ENCODE measurements at places on chromosomes 6 and 20.

GRCh38 chr6:124560873-124561567 is 401.2 kb upstream of the RNF217 start:
- DNase-seq: no peak

DNA sequence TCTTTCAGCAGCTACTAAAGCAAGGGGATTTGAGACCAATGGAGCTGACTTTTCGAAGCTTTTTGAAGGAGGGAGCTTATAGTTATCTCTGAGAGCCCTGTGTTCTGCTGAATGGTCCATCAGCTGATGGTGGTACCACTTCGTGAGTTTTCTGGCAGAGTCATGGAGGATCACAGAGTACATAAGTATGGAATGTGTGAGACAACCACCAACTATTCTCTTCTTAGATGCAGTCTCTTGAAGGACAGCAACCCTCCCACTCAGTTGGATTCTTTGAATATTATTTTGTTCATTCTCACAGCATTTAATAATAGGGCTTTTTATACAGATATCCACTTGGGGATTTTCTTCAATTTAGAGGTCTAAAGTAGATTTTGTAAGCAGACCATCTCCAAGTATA is 75.3 kb downstream of the ELOVL2 start:
- DNase-seq: no peak

- no peak for DNase-seq
Observed at GRCh38 chr6:106490974-106491373, 130.5 kb downstream of the CRYBG1 start.

GRCh38 chr6:160315310-160315709 is 32.9 kb upstream of the SLC22A3 start:
- no peak for DNase-seq

DNA sequence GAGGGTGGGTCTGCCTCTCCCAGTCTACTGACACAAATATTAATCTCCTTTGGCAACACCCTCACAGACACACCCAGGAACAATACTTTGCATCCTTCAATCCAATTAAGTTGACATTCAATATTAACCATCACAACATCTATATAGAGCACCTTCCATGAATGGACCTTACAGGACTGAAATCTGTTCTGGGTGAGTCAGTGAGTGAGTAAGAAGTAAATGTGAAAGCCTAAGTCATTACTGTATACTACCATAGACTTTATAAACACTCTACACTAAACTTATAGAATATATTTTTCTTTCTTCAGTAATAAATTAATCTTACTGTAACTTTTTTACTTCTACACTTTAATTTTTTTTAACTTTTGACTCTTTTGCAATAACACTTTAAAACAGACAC is 993.8 kb upstream of the MAP3K7 start:
- DNase-seq: no peak

GRCh38 chr6:28393912-28394662 is 5.5 kb downstream of the ZSCAN12 start:
- DNase-seq: no peak

DNA sequence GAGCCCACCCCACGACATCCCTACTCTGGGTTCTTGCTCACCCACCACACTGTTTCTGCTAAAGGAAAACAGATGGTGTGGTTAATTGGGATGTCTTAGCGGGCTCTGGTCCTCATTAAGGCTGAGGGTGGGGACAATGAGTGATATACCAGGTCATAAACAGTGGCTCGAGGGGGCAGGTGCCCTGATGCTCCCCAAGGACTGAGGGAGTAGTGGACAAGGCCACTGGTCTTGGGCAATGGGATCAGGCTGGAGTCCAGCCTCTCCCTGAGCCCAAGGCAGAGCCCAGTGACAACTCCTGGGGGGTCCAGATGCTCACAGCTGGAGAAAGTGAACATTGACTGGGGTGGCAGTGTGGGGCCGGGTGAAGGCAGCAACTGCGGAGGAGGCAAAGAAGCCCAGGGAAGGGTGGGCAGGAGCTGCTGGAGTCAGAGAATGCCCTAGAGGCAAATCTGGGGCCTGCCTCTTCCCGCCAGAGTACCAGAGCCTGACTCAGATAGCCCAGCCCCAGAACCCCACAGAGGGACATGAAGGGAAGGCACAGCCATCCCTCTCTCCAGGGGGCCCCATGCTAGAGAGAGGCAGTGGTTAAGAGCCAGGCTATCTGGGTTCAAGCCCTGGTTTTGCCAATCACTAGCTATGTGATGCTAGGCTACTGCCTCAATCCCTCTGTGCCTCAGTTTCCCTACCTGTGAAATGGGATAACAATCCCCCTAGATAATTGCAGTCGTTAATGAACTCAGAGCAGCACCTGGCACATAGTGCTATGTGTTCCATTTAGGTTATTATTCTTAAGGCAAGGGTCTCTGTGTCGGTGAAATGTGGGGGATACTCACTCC is 72.3 kb downstream of the MRPL14 start:
- DNase-seq: no peak

DNA sequence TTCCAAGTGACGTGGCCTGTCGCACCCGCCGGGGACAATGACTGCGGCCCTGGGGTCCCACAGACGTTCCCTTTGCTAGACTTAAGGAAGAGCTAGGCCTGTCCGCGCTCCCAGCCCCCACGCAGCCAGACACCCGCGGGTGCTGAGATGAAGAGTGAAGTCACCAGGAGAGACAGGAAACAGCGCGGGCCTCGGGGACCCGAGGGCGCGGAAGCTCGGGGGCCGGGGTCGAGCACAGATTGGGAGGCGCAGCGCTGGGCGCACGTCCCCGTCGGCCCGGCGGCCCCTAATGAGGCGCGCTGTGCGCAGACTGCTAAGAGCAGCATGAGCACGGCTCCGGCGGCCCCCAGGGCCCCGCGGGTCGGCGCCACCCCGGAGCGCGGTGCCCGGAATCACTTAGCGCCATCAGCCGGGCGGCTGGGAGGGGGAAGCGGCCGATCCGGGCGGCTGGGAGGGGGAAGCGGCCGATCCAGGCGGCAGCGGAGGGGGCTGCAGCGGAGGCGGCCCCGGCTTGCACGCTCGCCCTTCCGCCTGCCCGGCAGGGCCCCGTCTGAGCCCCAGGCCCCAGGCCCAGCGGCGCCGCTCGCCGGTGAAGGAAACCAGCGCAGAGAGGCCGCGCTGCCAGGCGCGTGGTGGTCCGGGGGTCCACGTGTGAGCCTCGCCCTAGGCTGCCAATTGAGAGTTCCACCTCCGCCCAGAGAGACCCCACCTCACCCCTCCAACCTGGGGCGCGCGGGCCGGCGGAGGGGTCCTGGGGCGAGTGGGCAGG is 8.3 kb upstream of the AVP start:
- no peak for DNase-seq

DNA sequence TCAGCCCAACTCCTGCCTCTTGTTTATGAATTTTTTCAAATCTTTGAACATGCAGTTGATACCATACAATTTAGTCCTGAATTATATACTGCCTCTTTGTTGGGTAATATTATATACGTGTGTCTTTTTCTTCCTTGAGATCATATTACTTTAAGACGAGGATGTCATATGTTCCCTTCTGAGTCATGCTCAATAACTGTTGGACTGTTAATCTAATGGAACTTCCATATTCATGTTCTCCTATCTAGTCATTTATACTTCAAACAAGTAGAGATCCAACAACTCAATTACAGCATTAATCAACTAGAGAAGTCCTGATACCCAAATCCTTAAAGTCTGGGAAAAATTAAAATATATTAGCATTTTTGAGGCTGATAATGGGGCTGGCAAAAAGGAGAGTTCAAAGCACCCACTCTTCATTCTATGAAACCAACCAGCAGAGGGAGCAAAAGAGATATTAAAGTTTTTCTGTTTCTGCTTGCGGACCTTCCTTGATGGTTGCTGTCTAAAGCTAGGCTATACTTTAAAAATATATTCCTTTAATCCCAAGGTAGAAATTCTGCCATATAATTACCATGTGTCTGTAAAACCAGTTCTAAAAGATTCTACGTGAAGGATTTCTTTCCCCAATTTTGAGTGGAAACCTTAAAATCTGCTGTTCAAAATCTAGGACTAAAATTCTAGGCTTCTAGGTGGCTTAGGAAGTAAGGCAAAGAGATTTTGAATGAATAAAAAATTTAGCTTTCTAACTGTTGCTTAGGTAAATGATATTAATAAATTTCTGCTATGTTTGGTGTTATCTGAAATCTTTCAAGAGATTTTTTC is 498.9 kb downstream of the BCKDHB start:
- no peak for DNase-seq

DNA sequence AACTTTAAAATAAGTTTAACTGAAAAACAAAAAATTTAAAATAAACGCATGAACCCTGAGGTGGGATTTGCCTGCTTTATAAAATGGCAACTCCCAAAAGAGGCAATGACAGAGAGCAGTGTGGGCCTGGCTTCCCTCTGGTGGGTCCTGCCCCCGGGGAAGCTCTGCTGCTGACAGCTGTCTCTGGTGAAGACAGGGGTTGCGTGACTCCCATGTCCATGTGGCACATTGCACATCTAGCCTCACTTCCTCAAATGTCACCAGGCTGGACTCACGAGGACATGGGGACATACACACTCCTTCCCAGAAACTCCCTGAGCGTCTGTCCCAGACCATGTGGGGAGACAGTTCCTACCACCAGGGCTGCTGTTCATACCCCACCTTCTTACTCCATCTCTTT is 66.2 kb downstream of the ABHD12 start:
- no peak for DNase-seq

DNA sequence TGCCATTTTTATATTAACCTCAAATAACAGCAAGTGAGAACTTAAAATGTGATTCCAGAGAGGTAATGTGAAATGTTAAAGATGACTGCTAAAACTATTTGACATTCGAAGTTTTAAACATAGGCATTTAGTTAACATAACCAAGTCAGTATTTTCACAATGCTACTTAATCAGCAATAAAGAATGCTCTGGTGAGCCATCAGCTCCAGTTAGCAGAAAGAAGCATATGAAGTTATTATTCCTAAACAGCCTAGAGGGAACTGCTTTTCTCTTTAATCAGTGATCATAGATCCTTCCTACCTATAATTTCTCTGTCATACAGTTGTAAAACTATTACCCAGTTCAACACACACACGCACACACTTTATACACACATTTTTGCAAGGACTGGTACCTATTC is 60.1 kb downstream of the MMS22L start:
- DNase-seq: no peak

DNA sequence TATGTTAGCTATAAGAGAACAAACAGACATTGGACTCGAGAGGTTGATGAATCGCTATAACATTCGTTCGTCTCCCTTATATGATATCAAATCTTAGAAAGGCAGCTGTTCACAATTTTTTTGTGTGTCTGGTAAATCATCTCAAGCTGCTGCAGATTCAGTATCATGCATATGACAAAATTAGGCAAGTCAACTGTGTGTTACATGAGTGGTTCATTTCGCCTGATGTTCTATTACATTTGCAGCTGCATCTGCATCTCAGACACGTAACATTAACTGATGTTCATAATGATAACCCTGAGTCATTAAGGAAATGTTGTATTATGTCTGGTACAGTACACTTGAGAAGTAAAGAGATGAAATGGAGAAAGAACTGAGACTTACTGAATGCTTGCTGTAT is 92.1 kb downstream of the NKAIN2 start:
- no peak for DNase-seq

- DNase-seq: no peak
Observed at GRCh38 chr6:133553652-133554051, 312.5 kb downstream of the EYA4 start.

DNA sequence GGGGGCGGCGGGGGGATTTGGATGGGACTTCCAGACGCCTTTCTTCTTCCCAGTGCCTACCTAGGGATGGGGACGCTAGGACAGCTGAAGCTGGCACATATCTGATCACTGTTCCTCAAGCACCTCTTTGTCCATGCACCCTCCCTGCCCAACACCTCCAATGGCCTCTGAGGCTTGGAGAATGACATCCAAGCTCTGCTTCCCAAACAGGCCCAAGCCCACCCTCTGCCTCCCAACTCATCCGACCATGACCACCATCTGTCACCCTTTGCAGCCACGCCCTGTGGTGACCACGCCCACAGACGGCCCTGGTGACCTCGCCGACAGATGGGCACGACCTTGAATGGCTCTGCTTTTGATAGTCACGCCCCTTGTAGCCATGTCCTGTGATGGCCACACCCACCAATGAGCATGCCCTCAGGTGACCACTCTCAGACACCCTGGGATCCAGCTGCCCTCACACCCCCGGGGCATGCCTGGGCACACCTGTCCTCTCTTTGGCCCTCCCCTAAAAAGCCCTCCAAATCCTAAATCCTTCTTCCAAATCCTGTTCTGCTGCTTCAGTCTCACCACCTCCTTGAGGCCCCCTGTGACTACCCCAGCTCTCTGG is 51.0 kb downstream of the SSR1 start:
- no peak for DNase-seq

DNA sequence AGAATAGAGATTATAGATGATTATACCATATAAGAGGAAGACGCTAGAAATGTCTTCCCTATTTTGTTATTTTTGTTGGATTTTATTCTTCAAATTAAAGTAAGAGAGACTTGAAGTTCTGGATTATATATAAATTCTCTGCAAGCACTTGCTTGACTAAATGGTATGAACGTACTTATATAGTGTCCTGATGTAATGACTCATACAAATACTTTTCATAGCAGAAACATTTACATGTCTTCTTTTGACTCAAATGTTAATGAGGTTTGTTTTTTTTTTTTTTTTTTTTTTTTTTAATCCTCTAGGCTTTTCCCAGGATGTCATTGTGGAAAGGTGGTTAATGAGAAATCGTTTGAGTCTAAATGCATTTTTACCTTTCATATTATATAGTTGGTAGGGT is 55.0 kb downstream of the PDE7B start:
- DNase-seq: no peak

GRCh38 chr6:148497257-148497656 is 154.6 kb downstream of the SASH1 start:
- no peak for DNase-seq

DNA sequence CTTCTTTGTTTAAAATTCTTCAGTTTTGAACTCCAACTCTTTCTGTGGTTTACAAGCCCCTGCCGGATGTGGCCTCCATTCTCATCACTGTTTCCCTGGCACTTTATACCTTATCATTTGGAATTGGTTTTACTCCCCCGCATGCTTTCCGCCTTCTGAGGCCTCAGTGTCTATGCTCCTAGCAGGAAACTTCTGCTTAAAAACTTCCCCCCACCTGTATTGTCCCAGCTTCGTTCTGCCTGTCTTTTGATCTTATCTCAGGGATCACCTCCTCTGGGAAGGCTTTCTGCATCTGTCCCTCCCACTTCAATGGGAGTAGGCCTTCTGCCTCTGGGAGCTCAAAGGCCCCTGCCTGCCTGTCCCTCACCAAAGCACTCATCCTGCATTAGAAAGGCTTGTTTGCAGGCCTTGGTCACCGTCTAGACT is 3.4 kb upstream of the ANGPT4 start:
- no peak for DNase-seq
